ENCODE measurements at places on chromosomes 5 and 9.

DNA sequence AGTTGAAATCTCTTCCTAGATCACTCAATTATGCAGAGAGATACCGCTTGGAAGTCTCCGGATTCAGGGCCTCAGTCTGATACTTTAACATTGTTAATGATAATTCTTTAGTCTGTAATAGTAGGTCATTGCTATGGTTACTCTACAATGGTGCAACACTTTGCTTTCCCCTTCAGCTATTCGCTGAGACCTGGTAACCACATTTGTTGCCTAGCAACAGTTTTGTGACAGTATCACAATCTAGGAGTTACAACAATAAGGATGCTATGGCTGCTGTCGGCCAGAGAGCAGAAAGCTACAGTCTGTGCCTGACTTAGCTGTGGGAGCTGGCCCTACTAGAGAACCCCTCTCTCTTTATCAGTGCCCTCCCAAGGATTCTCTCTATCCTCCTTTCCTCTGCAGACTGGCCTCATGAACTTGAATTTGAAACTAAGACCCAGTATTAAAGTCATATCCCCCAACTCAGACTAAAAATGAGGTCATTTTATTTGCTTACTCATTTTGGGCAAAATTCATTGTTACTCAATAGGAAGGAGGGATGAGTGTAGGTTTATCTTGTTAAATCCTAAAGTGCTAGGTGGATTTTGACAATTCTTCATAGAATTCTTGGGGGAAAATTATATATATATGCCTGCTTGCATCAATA is 39.3 kb downstream of the NR2F1 start:
- peak; percentile 92 for DNase-seq

- no peak for DNase-seq
Measured at GRCh38 chr5:133890314-133890713, 78.1 kb downstream of the C5orf15 start.

DNA sequence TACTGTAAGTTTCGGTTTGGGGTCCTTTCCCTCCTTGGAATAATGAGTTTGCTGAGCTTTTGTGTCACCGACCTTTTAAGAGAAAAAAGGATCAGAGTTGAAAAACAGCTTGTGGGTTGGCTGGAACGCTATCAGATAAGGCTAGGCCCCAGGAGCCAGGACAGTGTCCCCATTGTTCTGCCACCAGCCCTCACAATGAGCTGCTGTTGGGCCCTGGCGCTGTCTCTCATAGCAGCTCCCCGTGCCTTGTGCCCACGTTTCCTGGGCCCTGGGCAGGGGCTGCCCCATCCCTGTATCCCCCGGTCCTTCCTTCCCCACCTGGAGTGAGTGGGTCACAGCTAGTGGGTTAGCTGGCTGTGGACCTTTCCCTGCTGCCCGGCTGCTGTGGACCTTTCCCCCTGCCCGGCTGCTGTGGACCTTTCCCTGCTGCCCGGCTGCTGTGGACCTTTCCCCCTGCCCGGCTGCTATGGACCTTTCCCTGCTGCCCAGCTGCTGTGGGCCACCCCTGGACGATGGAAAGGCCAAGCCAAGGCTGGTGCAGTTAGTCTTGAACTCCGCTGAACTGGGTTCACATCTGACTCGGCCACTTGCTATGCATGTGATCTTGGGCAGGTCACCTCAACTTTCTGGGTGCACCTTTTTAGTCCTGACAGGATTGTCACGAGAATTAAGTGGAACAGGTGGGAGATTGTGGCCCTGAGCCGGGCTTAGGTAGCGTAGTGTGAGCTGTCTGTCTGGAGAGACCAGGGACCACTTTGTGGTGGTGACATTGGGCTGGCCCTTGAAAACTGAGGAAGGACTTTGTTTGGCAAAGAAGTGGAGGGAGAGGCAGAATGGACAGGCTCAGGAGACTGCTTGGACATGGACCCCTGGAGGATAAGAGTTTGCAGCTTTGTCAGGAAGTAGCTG is 99.5 kb downstream of the DAB2IP start:
- DNase-seq: no peak

- DNase-seq: no peak
Measured at GRCh38 chr9:81530310-81530810, 159.0 kb downstream of the TLE1 start.

GRCh38 chr5:59069438-59070079 is 486.7 kb downstream of the RAB3C start:
- no peak for DNase-seq

- DNase-seq: no peak
Measured at GRCh38 chr5:150946351-150946905, 41.6 kb upstream of the ZNF300 start.

DNA sequence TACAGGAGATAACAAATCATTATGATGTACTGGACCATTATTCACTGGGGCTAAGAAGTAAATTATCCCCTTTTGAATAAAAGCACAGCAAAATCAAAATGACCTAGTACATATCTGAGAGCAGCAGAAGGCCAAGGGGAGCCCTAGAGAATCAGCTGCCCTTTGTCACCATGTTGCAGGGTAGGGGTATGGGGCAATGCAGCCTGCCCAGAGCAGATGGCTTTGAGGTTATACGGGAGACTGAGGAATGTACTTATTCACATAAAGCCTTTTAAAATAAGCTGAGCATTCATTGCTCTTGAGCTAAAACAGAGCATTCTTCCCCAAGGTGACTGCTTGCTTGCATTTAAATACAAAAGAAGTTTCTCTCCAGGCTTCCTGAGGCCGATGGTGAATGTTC is 2.6 kb upstream of the TNFAIP8 start:
- DNase-seq: no peak

DNA sequence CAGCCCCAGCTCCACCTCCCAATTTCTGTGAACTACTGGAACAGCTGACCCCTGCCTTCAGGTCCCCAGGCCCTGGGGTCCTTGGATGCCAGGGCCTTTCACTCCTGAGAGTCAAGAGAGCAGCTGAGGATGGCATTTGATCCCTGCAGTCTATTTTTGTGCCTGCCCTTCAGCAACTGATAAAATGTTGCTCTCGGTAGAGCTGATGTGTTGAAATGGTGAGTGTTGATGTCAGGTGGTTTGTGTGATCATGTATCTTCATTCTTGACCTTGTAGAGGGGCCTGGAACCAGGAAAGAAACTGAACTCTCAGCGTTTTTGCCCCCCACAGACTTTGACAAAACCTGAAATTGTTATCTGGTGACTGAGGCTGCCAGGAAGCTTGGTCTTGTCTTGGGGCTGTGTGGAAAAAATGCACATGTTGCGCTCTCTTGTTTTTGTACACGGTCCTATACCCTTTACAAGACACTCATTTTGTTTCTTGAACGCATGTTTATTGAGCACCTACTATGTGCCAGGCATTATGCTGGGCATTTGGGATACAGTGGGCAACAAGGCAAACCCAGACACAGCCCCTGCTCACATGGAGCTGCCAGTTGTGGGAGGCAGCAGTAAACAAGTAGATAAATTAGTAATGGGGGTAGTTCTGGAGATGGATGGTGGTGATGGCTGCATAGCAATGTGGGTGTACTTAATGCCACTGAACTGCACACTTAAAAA is 78.3 kb downstream of the PPARGC1B start:
- DNase-seq: no peak

DNA sequence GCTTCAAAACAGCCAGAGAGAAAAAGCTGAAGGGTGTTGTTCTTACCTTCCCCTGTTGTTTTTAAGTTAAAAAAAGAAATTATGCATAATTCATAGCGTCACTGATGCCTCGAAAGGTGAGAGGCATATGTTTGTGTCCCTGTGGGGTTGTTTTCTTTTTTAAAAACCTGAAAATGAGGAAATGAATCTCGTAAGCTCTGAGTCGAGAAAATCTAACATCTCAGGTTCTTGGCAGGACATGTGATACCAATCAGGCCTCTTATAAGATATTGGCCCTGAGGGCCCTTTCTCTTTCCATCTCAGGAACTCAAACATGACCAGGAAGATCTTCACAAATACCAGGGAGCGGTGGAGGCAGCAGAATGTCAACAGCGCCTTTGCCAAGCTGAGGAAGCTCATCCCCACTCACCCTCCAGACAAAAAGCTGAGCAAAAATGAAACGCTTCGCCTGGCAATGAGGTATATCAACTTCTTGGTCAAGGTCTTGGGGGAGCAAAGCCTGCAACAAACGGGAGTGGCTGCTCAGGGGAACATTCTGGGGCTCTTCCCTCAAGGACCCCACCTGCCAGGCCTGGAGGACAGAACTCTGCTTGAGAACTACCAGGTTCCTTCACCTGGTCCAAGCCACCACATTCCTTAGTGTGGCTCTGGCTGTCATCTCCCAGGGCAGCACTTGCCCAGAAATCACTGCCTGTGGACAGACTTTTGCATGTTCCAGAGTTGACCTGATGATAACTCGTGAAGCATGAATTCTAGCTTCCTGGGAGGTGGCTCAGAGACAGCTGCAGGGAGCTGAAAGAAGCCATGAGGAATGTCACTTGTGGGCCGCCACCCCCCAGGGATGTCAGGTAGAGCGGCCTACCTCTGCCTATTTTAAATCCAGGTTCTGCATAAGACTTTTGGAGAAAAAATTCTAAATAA is at the start of gene TAL2:
TSS of gene TAL2 (plus strand) at position 274 of the 921 bp plus-strand sequence. CDS start at position 314, 40 bp downstream.
- no peak for DNase-seq

Measured in COR-L47 (cell line).